Hematopoietic multipotent progenitor cell treated with erythropoietin and hydrocortisone succinate and interleukin-3 and kit ligand, for 17 days (in vitro differentiated cells): ENCODE measurements at places on chromosomes 5 and 9.

DNA sequence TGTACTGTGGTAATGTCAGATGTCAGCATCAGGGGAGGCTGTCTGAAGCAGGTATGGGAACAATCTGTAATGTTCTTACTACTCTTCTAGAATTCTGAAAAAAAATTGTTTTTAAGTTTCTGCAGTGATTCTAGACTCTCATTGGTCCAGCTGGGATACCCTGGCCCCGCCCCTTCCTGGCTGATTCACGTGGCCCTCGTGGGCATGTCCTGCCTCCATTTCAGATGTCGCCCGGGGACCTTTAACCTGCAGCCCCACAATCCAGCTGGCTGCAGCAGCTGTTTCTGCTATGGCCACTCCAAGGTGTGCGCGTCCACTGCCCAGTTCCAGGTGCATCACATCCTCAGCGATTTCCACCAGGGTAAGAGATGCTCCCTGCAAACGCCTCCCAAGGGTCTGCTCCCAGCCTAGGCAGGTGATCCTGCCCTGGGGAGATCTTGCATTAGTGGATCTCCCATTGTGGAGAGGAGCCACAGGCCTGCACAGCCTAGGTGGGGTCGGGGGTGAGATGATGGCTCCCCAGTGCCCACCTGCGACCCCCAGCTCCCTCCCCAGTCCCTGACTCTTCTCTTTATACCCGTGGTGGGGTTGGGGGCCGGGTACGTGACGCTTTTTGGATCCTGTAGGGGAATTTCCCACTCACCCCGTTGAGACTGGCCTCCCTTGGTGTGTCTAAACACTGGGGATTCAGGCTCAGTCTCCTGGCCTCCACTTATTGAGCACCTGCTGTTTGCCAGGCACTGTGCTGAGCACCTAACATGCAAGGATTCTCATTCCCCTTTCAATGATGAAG is 36.5 kb downstream of the LAMC3 start:
- DNase-seq = no peak

- no peak for DNase-seq
Measured at GRCh38 chr5:73722231-73722630, 96.2 kb downstream of the ARHGEF28 start.

GRCh38 chr9:86707932-86708510 is 239.3 kb downstream of the GAS1 start:
- DNase-seq = no peak

DNA sequence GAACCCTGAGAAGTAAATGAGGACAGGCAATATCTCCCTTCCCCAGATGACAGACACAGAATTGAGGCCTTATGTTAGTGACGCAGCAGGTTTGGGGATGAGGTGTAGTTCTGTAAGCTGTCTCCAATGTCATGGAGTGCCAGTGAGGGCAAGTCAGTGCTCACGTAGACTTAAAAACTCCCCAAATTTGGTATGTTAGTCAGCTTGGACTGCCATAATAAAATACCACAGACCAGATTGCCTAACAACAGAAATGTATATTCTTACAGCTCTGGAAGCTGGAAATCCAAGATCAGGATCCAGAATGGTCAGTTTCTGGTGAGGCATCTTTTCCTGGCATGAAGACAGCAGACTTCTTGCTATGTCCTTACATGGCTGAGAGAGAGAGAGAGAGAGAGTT is 14.9 kb downstream of the FOXI1 start:
- no peak for DNase-seq

DNA sequence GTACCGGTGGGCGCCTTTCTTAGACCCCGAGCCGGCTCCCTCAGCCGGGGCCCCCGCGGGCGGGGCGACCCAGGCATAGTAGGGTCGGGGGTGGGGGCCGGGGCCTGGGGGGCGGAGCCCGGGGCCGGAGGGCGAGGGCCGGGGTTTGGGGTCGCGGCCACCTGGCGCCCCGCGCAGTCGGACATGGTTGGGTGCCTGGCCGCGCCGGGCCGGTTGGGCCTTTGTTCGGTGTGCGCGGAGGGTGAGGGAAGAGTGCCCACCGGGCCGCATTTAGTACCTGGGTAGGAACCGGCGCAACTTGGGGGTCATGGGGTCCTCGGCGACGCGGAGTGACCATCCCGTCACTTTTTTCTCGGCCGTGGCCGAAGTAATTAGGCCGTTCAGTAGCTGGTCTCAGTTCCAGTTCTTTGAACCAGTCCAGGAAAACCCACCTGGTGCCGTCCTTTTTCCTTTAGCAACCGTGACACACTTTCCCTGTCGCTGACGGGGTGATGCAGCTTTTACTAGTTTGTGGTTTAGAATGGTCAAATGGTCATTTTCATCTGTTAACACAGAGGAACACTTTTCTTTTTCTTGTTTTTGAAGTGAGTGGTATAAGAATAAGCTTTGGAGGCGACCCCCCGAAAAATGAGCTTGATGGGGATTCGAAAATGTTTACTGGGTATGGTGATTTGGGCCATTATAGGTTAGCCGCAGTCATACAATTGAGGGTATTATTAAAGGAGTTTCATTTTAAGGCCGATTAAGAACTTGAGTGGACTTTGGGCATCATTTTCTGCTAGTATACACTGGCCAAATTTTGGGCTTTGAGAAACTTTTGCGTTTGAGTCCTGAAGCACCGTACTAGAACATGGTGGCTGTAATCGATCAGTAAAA is 589 bp downstream of the CKS2 start:
- no peak for DNase-seq

- DNase-seq = no peak
Measured at GRCh38 chr9:135009794-135010585, 77.5 kb upstream of the OLFM1 start.

GRCh38 chr5:484556-484955 is 39.7 kb downstream of the SLC9A3 start:
- no peak for DNase-seq

DNA sequence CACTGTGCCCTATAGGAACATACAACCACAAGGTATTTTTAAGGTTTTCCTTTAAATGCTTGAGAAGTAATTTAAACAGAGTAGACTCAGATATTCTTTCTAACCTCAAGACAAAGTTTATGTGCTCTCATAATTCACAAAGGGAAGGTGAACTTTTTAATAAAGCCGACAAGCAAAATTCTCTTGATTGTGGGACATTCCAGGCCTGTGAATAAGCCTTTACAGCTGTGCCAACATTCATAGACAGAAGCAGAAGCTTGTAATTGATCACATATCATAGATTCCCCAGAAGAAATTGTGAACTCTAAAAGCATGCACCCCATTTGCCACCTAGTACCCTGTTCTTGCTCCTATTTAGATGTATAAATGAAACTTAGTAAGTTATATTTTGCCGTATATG is 1107.8 kb upstream of the SEMA6A start:
- no peak for DNase-seq

- DNase-seq = no peak
Measured at GRCh38 chr5:174084691-174085154, 39.2 kb downstream of the NSG2 start.

DNA sequence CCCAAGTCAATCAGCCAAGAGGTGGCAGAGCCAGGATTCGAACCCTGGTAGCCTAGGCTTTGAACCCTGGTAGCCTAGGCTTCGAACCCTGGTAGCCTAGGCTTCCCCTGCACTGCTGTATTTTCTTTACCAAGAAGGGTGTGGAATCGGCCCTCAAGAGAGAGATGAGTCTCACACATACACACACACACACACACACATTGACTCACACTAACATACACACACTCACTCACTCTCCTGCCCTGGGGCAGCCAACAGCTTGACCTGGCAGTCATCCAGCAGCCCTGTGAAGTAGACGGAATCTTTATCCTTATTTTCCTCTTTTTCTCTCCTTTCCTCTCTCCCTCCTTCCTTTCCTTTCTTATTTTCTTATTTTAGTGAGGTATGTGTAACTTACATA is 55.4 kb upstream of the RPL26L1 start:
- DNase-seq = no peak

DNA sequence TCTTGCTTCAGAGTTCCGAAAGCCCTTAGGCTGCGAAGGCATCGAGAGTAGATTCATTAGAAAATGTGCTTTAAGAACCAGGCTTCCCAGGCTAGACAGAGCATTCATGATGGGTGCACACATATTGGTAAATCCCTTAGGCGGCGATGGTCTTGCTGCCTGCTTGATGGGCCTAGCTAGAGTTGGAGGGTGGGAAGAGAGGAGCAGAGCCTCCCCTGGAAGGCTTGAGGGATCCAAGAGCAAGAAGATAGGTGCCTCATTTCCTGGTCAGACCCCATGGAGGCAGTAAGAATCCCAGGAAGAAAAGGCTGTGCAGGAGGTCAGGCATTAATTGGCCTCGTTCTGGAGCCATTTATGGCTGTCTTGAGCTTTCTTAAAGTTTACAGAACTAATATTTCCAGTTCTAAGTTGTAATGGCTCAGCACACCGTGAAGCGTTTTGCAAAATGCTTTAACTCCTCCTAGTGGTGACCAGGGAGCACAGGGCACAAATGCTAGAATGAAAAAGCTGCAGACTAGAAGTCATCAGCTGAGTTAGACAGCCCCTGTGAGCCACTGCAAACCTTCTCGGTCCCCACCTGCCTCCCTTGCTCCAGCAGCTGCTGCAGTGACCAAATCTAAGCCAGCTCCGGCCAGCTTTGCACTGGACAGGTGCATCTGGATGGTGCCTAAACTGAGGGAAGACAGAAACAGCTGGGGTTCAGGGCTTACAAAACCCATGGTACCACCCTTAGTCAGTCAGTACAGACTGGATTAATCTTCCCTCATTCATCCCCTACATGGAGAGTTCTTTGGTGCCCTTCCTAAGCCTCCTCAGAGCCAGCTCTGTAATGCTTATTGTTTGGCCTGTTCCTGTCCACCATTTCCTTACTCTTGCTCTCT is 14.7 kb downstream of the SLC45A2 start:
- DNase-seq = no peak

- DNase-seq = no peak
Measured at GRCh38 chr5:123364441-123365155, 58.6 kb downstream of the CEP120 start.

DNA sequence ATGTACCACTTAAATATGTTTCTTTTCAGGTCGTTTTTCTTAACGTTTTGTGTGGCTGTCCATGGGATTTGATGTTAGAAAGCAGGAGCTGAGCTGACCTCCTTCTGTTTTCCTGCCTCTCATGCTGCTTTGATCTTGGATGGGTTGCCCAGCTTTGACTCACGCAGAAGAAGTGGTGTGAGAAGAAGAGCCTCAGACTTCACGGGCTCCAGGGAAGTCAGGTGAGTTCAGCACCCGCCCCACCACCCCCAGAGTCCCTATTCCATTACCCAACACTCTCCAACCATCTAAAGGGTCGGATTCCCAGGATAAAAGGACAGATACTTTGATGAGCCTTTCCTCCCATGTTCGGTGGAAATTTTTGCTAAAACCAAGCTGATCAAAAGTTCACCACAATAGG is 373.4 kb downstream of the IRX2 start:
- DNase-seq = no peak

- DNase-seq = no peak
Measured at GRCh38 chr9:4139196-4139595, 160.7 kb downstream of the GLIS3 start.

GRCh38 chr5:80103371-80103770 is 68.2 kb downstream of the THBS4 start:
- DNase-seq = no peak

- peak; percentile 58 for DNase-seq
Measured at GRCh38 chr9:35726931-35727330, 5.1 kb downstream of the TLN1 start.

GRCh38 chr5:172504701-172505402 is 50.5 kb upstream of the SH3PXD2B start:
- no peak for DNase-seq

DNA sequence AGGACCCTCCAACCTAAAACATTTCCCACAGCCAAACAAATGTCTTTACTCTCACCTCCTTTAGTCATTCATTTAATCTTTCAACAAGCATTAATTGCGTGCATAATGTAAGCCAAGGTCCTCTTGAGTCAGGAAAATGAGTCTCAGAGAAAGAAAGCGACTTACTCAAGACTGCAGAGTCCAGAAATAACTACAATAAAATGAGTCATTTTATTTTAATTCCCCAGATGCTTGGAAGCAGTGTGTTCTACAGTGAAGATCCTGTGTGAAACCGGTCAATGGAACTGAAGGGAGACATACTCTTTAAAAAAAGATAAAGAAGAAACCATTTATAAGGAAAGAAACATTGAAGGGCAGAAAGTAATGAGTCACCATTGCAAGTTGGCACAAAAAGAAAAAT is 513.7 kb downstream of the CDK5RAP2 start:
- no peak for DNase-seq

- DNase-seq = no peak
Measured at GRCh38 chr5:20276061-20276958, 288.3 kb upstream of the CDH18 start.

DNA sequence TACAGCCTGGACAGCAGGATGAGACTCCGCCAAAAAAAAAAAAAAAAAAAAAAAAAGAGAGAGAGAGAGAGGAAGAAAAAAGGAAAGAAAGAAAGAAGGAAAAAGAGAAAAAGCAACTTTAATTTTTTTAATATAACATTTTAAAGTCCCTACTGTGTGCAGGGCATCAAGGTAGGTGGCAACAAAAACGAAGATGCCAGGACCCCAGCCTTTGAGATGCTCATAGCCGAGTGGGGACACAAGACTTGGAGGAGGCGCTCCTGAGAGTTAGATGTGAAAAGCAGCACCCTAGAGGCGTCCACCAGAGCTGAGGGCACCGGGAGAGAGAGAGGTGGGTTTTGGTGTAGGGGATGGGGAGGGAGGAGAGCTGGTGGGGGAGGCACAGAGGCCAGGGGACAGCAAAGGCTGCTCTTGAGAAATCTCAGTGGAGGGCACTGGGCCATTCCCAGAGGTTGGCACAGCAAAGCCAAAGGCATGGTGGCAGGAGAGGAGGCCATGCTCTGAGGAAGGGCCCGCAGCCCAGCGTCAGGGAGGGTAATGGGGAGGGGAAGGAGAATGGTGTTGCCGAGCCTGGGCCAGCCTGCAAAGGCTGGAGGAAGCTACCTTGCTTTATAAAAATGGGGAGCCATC is 135.6 kb downstream of the C9orf50 start:
- DNase-seq = no peak

GRCh38 chr5:56481428-56482357 is 248.6 kb upstream of the ANKRD55 start:
- no peak for DNase-seq

GRCh38 chr5:163460562-163461171 is at the start of gene HMMR:
HMMR (plus strand) TSS chr5:163460632; CDS start chr5:163460693, 61 bp downstream.
- DNase-seq = no peak

GRCh38 chr5:98679963-98680362 is 93.5 kb upstream of the RGMB start:
- DNase-seq = no peak

- DNase-seq = no peak
Measured at GRCh38 chr5:149724130-149724840, 5.8 kb upstream of the PPARGC1B start.
